ENCODE measurements at places on chromosomes 7 and 10.

DNA sequence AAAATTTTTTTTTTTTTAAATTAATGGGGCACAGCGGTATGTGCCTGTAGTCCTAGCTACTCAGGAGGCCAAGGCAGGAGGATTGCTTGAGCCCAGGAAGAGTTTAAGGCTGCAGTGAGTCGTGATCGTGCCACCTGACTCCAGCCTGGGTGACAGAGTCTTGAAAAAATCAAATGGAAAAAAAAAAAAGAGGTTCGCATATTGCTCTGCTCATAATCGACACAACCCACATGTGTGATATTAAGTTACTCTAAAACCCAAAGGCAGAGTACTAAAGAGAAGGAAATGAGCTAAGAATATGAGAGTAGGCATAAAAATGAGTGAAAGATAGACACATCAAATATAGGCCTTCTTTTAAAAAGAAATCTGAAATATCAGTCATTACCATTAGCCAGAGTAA lies 66.3 kb downstream of the IGF2BP3 start:
- no peak for DNase-seq

GRCh38 chr7:2326951-2327350 lies 12.7 kb upstream of the SNX8 start:
- DNase-seq: no peak

GRCh38 chr10:60978287-60979115 lies 34.5 kb upstream of the RHOBTB1 start:
- no peak for DNase-seq

- no peak for DNase-seq
Observed at GRCh38 chr7:28149291-28150101, 31.1 kb downstream of the JAZF1 start.

- no peak for DNase-seq
Observed at GRCh38 chr10:99235658-99236626, at the start of gene HPSE2. Gene HPSE2 (minus strand): TSS chr10:99235852.

All from epithelial cell of prostate (primary cell).